ENCODE measurements at places on chromosomes 1 and 21. TPM values are rescaled to one million over a fixed set of nuclear protein-coding genes. Genes with fewer than 3 reads are reported as not detected.

DNA sequence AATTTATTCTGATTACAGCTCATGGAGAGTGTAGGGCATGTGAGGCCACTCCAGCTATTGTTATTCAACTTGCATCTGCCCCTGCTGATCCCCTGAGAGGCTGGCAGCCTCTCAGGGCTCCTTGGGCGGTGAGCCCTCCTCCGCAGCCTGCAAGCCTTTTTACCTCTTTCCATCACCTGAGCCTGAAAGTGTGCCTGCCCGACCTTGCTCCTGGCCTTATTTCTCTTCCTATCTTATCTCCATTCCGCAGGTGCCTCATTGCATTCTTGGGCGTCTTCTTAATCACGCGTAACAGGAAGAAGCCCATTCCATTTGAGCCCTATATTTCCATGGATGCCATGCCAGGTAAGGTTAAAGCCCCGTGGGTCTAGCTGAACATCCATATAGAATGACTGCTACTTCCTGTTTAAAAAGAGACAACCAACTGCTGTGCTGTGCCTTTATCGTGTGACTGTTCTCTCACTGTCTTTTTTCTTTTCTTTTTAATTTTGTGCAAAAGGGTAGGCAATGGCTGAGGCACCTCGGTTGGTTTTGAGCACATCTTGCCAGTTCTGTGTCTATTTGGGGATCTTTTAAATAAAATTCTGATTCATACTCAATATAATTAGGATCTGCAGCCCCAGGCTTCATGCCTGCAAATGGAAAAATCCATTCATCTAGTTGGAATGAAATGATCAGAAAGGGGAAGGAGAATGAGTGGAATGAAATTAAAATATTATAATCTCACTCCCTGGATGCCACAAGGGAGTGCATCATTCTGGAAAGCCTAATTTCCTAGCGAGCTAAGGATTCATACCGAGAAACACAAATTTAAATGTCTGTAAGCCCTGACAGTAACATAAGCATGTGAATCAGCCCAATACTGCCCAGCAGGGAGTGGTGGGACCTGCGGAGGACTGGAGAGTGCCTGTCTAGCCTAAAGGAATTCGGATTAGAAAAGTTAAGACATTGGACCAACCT lies 38.6 kb upstream of the RCAN3 start:
- DNase-seq, result peak; percentile 37

DNA sequence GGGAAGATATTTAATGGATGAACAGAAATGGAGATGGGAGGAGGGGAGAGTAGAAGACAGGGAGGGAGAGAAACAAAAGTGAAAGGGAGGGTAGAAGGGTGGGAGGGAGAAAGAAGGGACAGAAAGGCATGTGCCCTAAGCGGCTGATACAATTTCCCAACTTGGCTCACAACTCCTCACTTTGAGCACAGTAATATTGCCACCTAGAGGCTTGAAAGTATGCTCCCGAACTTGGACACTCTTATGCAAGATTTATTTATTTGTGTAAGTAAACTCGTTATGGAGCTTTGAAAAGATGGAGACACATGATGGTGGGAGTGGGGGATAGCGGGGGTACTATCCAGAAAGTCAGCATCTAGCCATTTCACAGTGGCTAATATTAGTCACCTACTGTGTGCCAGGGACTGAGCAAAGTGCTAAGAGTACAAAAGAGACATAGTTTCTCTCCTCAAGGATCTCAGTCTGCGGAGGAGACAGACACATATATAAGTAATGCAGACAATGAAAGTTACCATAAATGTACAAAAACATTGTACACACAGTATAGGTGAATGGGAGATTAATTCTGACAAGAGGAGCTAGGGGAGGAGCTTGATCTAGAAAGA lies 189.7 kb downstream of the SEC16B start:
- peak; percentile 57 for DNase-seq

DNA sequence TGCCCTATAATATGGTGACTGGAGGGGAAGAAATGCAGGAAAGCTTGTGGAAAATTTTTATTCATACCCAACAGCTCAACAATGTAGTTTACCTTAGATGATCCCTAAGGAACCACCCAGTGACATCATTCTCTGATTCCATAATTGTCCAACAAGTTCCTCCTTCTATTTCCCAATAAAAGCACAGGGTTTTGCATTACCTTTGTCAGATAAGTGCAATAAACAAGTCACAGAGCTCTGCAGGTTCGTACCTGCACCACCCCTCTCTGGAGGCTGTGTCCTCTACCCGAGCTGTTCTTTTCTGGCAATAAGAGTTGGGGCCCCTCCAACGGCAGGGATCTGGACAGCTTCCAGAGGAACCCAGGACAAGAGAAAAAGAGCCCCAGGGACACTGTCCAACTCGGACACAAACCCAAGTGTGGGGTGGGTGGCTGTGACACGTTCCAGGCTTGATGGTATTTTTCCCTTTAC lies 38.8 kb downstream of the RCAN1 start:
- peak; percentile 60 for DNase-seq

The STXBP3 gene
- total RNA-seq, result 38.3 TPM

GRCh38 chr1:184283999-184284398 lies 102.8 kb upstream of the C1orf21 start:
- DNase-seq, result peak; percentile 94

The FCMR gene
- total RNA-seq, result not detected

DNA sequence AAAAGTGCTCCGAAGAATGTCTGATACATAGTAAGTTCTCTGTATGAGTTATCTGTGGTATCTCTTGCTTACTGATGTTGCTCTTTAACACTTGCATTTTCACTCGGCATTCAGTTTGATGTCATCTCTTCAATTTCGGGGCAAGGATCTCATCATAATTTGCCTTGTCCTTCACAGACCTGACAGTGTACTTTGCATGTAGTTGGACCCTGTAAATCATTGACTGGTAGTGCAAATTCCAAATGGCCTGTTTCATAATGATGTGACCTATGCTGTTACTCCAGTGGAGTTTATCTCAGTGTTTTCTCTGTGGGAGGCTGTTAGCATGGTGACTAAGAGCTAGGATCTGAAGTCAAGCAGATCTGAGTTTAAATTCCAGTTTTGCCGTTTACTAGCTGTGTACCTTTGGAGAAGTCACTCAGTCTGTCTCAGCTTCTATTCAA lies 34.2 kb upstream of the ABCD3 start:
- DNase-seq, result peak; percentile 79
